ENCODE measurements at places on chromosomes 6 and 20. TPM values are rescaled to one million over a fixed set of nuclear protein-coding genes. Genes with fewer than 3 reads are reported as not detected.

- DNase-seq = no peak
Observed at GRCh38 chr20:38196076-38196475, 31.0 kb upstream of the TGM2 start.

DNA sequence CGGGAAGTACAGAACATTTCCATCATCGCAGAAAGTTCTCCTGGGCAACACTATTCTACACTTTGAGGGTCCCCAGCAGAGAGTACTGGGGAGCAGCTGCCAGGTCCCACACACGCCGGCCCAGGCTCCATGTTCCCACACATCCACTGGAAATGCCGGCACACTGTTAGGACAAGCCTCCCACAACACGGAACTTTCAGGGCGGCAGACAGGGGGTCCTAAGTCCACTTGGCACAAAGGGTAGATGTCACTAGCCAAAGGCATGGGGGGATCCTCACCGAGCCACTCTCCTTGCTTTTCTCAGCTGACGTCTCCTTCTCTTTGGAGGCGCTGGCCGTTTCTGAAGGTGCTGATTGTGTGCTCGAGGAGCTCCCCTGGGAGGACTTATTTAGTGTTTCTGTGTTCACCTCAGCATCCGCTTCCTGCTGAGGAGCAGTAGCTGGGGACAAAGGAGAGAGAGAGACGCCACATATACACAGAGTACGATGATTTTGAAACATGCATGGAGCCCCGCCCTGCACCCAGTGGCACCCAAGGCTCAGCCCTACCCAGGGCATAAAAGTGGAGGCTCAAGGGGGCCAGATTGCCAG, 135.4 kb downstream of the ZMYND8 start:
- no peak for DNase-seq

DNA sequence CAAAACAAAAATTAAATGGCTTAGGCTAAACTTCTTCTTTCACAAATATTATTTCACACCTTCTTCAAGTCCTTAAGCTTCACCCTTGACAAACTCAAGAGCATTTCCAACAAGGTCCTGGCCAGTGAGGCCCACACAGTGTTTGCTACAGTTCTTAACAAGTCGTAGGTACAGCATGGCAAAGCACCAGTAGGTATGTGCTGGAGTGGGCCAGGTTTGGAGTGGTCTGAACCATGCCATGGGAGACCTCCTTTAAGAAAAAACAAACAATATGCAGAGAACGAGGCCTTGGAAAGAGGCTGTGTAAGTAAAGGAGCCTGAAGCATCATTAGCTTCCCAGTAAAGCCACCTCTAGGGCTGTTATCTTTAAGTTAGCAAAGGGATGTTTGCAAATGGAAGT, 154.3 kb upstream of the SNX9 start:
- no peak for DNase-seq

DNA sequence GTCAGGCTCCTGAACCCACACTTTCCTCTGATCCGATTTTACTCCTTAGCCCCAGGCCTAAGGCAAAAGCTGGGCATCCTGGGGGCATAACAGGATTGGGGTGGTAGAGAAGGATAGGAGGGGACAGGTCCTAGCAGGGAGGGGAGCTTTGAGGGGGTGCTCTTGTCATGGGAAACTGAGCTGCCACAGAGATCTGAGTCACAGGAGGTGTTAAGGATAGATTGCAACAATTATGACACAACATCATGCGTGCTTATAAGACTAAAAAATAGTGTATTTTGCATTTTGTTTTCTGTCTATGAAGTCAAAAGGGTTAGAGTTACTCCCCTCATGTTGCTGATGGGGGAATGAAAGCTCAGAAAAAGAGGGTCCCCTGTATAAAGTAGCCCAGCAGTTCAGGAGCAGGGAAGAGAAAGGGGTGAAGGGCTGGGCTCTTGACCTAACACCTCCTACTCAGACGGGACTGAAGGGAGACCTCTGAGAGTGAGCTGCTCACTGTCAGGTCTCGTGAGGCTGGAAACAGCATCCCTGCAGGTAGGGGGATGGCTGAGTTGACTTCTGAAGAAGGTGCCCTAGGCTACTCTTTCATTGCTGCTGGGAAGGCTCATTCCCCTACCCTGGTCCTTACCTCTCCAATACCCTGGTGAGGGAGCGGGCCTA, 2.0 kb downstream of the GLP1R start:
- no peak for DNase-seq

GRCh38 chr20:37523911-37524700, 3.1 kb downstream of the NNAT start:
- peak; percentile 88 for DNase-seq

DNA sequence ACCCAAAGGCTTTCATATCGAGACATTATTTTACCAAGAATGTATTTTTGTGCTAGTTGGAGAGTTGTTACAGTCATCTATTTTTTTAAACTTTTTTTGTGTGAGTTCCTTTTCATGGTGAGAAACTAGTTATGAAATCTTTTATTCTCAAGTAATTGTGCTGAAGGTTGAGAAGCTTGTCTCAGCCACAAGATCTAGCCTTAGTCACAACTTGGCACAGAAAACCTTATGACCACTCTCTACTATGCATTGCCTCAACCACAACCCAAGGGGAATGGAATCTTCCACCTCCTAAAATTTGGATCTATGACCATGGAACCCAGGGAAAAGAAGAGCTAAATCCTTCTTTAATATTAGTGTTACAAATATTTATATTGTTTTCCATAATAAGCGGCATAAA, 58.5 kb downstream of the HS3ST5 start:
- no peak for DNase-seq

DNA sequence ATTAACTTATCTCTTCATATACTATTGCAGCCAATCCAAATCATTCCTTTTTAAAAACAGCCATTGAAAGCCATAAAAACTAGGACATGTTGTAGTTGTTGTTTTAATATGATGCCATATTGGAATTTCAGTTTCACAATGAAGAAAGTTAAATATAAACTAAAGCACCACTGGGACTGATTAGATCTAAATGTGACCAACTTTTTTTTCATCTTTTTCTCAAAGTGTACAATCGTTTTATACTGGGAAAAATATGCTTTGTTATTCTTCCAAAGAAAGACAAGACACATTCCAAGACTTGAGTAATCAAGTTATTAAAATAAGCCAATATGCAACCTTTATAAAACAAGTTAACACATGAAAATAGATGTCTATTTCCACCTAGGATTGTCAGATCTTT, 68.5 kb downstream of the THEMIS start:
- DNase-seq = no peak

DNA sequence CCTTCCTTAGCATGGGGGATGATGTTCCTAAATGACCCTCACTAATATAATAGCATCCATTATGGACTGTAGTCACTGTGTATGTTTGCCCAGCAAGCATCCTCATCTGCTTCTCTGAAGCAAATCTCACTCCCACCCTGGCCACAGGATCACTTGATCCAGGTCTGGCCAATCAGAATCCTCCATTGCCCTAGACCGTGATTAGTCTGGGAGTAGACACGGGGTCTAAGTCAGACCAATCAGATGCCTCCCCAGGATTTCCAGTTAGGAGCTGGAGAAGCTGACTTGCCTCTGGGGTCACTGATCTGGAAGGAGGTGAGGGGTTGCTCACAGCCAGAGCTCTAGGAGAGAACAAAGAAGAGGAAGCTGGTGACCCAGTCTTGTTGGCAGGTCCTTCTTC, 153.9 kb downstream of the DHX35 start:
- no peak for DNase-seq

DNA sequence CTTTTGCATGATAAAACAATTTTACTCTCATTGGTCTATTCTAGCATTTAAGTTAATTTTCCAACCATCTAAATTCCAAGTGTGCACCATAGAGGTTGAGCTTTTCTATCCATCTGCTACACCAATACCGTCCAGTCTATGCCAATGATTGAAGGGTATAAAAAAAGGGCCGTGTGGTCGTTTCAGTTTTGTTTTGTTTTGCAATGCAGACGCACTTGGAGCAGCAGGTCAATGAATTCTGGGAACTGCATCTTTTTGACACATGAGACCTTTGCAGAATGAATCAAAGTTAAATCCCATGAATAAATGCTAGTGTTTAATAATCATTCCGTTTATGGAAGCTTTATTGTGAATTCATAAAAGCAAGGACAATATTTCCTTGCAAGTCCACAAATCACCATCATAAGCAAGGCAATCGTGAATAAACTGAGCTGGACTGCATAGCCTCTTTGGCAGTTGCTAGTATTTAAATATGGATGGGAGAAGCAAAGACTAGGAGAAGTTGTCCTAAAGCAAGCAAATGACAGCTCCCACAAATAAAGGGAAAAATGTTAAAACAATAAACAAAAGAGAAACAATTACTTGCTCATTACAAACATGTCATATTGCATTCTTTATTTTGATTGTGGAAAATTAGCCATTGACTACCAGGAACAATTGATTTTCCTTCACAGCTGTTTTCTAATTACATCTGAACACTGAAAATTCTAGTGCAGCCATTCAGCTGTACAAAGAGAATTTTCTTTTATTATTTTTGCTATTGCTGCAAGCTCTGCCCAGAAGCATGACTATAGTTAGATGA, 649.7 kb upstream of the GJE1 start:
- no peak for DNase-seq

- DNase-seq = peak; percentile 22
Observed at GRCh38 chr6:159953091-159953601, 15.7 kb upstream of the IGF2R start.

- DNase-seq = no peak
Observed at GRCh38 chr6:44339301-44339700, 3.1 kb upstream of the SPATS1 start.

GRCh38 chr6:126351960-126352359, 12.0 kb downstream of the CENPW start:
- DNase-seq = no peak

GRCh38 chr6:108163267-108163643, 2.6 kb upstream of the NR2E1 start:
- no peak for DNase-seq

DNA sequence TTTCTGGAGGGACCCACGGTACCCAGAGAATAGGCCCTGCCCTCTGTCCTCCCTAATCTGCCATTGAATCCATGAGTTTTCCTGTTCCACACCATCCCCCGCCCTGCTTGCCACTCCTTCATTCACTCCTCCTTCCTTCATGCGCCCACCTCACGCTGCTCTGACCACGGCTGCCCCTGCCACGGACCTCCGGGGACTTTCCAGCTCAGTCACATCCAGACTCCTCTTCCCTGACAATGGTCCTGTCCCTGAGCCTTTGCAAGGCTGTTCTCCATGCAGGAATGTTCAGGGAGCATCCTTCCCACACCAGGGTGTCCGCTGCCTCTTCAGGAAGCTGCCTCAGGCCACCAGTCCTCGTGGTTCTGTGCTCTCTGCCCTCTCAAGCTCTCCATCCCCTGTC, 25.9 kb downstream of the GLP1R start:
- DNase-seq = no peak

DNA sequence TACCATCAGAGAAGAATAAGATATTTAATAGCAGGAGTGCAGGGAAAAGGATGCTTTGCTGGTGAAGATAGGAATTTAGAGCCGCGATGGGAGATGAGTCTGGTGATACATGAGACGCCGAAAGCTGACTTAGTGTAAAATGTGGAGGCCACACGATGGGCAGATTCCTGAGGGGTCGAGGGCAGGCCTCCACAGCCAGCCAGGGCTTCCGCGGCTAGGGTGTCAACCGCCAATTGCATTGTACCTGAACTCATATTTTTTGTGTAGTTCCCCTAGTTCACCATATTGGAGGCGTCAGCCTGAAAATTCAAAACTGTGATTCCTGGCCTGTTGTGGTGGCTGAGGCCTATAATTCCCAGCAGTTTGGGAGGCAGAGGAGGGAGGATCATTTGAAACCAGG, 8.5 kb downstream of the ETV7 start:
- DNase-seq = no peak

DNA sequence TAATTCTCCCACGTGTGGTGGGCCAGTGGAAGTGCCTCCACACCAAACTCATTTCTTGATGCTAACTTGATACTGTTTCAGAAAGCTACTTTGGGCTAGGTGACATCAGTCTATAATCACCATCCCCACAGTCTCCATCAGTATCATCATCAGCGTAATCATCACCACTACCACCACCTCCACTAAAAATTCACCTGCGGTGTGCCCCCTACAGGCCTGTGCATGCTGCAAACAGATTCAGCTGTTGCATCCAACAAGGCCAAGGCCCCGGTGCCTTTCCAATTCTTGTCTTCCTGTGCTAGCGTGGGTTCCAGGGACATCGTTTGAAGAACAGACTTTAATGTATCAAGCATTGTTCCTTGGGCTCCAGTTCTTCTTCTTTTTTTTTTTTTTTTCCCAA, 201.3 kb upstream of the EXOC2 start:
- no peak for DNase-seq

DNA sequence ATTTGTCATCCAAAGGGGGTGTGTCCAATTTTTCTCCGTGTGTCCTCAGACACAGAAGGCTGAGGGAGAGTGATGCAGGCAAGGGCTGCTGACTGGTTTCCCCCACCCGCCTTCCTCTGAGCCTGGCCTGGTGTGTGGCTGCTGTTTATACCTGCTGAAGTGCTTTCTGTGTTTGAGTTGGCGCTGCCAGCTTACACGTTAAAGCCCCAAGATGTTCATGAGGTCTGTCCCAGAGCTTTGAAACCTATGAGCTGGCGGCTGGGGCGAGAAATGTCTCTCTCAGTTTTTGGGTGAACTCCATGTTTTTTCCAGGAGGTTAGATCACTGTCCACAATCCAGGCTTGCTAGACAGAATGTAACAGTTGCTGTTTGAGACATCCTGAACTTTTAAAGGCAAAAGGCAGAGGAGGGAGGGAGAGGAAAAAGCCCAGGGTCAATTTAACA, 69.0 kb upstream of the CCN2 start:
- DNase-seq = peak; percentile 8

DNA sequence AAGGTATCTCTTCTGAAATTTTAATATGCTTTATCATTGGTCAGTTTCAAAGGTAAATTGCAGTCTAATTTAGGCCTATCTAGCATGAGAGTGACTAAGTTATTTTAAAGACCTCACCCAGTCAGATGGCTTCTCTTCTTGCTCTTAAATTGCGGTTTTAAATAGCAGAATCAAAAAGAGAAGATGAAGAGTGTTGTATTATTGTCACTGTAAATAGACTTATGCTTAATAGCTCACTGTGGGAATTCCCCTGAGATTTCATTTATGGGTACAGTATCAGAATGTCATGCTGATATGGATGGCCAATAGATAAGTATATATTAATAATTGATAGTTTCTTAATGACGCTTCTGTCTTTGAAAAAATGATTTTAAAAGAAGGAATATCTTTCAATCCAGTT, 35.7 kb downstream of the AIG1 start:
- no peak for DNase-seq

DNA sequence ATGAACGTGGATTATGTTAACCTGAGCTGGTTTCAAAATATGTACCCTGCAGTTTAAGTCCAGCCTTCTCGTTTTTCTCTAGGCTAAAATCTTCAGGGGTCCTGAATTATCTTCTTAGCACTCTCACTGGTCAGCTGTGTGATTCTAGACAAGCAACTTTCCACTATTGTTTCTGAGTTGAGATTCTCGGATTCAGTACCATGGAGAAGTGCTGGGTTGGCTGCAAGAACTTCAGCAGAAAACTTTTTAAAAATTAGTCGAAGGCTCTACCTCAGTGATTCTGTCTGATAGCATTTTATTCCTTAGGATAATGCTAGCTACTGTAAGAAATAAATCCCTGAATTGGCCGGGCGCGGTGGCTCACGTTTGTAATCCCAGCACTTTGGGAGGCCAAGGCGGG, 173.7 kb downstream of the GRM1 start:
- DNase-seq = no peak

The SNAI1 gene
- 4.4 TPM for polyA plus RNA-seq

The CRISP1 gene
- 0.25 TPM for polyA plus RNA-seq

The PLN gene
- polyA plus RNA-seq = 18.4 TPM

The CCDC28A gene
- polyA plus RNA-seq = 19.2 TPM

The TMEM217 gene
- polyA plus RNA-seq = 1.5 TPM

The DNMT3B gene
- polyA plus RNA-seq = 2.4 TPM

The RIPOR3 gene
- 9.3 TPM for polyA plus RNA-seq

The PRSS16 gene
- 7.9 TPM for polyA plus RNA-seq

The SCGN gene
- 36.9 TPM for polyA plus RNA-seq

The SLC22A1 gene
- polyA plus RNA-seq = 0.57 TPM

The RBM38 gene
- polyA plus RNA-seq = 19.7 TPM

The ISM1 gene
- 0.81 TPM for polyA plus RNA-seq
